ENCODE measurements at places on chromosomes 1 and 21.

DNA sequence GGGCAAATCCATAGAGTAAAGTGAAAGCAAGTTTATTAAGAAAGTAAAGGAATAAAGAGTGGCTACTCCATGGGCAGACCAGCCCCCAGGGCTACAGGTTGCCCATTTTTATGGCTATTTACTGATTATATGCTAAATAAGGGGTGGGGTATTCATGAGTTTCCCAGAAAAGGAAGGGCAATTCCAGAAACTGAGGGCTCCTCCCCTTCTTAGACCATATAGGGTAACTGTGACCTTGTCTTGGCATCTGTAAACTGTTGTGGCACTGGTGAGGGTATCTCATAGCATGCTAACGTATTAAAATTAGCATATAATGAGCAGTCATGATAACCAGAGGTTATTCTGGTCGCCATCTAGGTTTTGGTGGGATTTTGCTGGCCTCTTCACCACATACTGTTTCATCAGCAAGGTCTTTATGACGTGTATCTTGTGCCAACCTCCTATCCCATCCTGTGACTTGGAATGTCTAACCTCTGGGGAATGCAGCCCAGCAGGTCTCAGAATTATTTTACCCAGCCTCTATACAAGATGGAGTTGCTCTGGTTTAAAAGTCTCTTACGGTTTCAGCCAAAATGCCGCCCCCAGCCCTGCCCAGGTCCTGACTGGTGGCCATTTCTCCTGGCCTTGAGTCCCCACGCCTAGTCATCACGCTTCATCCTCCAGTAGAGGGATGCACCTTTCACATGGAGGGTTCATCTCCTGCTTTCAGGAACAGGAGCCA, 982 bp upstream of the TRIM17 start:
- no peak for DNase-seq

DNA sequence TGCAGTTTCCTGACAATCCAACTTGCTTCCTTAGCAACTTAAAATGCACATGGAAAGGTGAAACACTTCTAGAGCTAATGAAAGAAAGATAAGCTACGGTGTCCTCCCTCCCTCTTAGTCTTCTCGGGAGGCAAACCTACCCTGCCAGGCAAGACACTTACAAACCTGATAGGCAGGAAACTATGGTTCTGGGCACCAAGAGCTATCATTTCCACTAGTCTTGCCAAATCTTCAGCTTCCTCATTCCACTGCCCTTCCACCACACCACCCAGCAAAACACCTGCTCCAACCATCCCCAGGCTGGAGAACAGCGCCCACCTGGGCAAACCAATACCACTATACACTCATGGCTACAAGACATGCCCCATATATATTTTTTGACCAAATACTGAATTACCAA, 15.2 kb downstream of the NDC1 start:
- DNase-seq = no peak

GRCh38 chr1:200493344-200493743, 83.5 kb upstream of the ZNF281 start:
- DNase-seq = no peak

DNA sequence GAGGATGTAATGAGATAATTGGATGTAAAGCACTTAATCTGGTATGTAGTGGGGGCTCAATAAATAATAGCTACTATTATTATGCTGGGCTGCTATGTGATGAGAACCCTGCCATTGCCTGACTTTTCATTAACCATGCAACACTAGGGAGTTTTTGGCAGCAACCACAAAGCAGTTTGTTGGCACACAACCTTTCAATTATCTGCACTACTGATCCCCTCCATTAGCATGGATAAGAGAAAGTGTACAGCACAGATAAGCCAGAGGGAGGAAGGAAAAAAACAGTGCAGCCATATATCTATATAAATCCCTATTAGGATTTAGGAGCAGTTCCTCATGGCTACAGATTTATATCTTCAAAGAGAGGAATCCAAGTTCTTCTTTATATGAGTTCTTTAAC, 498.5 kb downstream of the NUF2 start:
- no peak for DNase-seq

DNA sequence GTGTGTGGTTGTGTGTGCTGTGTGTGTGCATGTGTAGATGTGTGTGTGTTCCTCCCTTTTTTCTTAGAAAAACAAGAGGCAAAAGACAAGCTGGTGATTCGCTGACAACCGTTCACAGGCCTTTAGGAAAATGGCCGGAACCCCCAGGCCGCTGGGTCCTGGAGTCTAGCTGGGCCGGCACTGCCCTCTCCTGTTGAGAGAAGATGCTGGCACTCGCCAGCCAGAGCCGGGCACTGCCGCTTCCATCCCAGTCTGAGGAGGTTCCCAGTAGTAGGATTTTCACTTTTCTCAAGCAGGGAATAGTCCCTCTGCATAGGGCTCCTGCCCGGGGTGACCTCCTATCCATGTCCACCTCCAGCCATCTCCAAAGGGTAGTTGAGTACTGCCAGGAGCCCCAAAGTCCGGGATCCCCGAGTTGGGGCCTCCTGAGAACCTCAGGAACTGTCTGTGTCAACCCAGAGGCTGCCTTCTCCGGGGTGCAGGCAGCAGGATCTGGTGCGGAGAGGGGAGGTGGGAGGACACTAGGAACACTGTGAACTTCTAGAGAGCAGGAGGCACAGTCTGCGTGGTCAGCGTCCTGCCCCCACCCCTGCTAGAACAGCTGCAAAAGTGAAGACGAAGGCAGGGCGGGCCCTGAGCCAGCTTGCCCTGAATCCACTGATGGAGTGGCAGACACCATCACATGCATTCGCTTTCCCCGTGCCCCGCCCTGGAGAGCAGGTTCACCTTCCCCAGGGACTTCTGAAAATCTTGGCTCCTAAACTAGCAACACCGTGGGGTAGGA, 44.1 kb upstream of the ARHGEF16 start:
- no peak for DNase-seq

- no peak for DNase-seq
Observed at GRCh38 chr1:170790651-170791071, 126.7 kb downstream of the PRRX1 start.

DNA sequence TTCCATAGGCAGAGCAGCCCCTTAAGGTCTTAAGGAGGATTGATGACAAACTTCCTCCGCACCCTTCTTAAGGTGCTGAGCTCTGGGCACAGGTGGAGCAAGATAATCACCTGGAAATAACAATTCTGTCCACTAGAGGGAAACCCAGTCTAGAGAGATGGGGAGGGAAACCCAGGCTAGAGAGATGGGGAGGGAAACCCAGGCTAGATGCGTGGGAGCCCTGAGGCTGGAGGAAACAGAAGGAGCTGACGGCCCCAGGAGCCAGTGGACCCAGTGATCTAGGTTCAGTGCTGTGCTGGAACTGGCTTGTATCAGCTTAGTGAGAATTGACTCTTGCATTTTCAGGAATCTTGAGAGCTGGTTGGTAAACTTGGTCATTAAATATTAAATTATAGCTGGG, 17.8 kb upstream of the MYCL start:
- peak; percentile 47 for DNase-seq

DNA sequence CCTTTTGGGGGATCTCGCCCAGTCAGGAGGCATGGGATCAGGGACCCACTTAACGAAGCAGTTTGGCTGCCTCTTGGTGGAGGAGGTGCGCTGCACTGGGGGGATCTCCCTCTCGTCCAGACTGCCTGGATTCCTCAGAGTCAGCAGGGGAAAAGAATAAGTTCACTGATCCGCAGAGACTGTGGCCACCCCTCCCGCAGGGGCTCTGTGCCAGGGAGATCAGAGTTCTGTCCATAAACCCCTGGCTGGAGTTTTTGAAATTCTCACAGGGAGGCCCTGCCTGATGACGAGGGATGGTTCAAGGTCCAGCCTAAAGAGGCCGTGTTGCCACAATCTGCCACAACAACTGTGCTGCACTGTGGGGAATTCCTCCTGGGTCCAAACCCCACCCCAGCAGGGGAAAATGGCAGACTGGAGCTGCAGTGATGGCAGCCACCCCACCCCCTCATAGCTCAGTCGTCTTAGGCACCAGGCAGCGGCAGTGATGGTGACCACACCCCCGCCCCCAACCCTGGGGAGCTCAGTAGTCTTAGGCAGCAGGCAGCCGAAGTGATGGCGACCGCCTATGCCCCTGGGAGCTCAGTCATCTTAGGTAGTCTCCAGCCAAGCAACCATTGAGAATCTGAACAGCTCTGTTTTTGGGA, 273.8 kb upstream of the USP25 start:
- DNase-seq = no peak

GRCh38 chr1:147853391-147853790, 49.2 kb upstream of the GJA8 start:
- DNase-seq = no peak

GRCh38 chr1:207812778-207813511, 61.1 kb downstream of the CD46 start:
- DNase-seq = no peak

- DNase-seq = no peak
Observed at GRCh38 chr1:116572099-116572498, 1.3 kb upstream of the CD58 start.

DNA sequence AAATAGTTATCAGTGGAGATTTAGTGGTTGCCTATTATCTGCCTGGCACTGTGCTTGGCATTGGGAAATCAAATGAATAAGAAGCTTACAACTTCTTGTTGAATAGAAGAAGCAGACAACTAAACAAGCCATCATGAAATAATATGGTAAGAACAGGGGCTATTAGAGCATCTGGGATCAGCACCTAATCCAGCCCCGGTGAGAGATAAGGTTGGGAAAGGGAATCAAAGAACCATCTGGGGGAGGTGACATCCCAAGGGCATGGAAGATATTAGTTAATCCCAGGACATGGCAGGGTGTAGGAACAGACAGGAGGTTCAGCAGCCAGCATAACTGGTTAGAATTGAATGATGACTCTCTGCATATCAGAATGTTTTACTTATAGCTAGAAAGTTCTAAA, 36.3 kb upstream of the SUCO start:
- DNase-seq = no peak

DNA sequence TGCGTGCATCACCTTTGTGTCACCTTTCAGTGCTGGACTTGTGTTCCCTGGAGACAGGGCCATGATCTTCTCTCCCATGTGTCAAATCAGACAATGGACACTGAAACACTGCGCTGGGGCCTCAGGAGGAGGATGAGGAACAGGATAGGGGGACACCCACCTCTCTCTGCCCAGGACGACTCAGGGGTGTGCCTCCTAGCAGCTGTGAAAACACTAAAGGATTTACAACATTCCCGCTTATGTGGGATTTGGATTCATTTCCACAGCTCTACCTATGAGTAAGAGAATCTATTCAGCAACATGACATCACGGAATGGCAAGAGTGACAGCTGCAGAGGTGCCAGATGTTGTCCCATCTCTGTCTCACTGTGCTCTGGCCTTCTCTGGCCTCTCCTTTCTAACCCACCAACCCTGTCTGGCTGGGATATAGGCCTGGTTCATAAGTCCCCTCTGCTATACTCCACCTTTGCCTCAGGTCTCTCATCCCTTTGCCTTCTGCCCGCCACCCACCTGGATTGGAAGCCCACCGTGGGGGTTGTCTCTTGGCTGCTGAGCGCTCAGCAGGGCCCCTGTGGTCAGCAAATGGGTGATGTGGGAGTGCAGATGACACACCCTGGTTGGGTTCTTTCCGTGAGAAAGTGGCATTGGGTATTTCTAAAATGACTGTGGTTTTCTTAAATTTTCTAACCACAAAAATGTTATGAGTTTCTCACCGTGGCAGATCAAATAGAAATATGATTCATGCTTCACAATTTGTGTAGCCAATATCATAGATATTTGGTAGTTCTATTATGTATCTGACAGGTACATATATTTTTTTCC, 47.1 kb upstream of the TLR5 start:
- no peak for DNase-seq

DNA sequence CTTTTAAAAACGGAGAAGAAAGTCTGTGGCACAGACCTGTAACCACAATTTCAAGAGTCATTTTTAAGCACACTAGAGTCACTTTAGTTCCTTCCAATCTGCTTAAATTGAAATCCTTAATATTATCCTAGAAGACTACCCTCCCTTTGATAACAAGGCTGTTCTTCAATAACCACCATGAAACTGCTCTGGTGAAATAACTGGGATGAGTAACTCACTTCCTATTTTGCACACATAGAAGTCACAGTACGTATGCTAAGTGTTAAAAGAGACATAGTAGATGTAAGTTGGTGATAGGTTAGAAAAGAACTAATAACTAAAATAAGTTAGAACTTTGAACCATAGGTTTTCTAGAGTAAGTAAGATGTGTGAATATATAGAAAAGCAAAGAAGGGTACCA, 107.8 kb downstream of the NME7 start:
- DNase-seq = no peak

DNA sequence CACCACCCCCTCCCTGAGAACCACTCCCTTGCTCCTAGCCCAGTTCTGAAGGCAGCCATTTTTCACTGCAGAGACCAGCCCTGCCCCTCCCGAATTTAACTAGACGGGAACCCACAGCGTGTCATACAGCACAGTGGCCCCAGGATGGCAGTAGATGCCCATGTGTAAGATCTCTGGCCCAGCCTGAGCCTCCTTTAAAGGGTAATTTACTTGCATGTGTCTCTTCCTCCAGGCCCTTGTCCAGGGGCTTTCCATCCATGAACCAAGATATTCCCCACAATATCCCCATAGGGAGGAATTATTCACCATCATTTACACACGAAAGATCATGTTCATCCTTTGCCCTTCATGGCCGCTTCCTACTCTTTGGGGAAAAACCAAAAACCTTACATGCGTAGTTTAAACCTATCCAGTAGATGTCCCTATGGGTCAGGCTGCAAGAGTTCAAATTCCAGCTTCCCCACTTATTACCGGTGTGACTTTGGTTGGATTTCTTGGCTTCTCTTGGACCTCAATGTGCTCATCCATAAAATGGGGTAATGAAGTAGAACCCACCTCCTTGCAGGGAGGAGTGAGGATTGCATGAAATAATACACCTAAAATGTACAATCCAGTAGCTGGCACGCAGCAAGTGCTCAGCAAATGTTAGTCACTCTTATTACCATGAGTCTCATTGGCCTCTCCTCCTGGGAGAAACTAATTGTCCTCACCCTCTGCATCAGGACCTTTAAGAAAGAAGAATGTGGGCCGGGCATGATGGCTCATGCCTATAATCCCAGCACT, 4.0 kb upstream of the LACTBL1 start:
- no peak for DNase-seq

- DNase-seq = no peak
Observed at GRCh38 chr1:200410566-200410878, 686 bp upstream of the ZNF281 start.

DNA sequence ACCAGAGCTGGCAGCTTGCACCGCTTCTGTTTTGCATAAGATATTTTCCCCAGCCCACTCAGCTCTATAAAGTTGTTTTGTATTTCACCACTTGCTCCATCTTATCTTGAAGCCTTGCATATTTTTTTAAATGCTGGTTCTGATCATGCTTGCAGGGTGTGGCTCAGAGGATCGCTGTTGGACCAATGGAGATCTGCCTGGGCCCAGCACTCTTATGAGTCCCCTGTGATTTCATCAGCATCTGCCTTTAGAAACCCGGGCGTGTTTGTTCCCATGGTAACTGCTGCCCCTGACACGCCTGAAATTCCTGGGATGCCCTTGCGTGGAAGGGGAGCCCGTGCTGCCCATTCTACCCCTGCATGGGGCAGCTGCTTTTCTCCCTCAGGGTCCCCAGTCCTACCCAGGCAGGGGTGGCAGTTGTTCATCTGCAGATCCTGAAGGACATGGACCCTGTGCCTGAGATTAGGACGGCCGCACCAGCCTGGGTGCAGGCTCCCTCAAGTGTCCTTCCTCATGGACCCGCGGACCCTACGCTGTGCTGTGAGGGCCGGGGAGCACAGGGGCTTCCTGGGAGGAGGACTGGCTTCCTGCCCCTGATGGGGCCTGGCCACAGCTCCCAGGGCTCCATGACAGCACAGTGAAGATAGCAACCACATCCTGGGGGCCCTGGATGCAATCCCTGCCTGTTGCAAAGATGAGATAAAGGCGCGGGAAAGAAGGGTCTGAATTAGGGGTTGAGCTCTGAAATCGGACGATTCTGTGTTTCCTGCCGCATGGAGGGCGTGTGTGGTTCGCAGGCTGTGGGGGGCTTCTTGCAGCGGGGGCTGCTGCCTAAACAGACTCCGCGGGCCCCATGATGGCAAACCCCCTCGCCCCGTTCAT, 226.5 kb downstream of the SDCCAG8 start:
- DNase-seq = no peak

Measured in T-helper 2 cell (primary cell).